ENCODE measurements at places on chromosomes 6 and 20.

DNA sequence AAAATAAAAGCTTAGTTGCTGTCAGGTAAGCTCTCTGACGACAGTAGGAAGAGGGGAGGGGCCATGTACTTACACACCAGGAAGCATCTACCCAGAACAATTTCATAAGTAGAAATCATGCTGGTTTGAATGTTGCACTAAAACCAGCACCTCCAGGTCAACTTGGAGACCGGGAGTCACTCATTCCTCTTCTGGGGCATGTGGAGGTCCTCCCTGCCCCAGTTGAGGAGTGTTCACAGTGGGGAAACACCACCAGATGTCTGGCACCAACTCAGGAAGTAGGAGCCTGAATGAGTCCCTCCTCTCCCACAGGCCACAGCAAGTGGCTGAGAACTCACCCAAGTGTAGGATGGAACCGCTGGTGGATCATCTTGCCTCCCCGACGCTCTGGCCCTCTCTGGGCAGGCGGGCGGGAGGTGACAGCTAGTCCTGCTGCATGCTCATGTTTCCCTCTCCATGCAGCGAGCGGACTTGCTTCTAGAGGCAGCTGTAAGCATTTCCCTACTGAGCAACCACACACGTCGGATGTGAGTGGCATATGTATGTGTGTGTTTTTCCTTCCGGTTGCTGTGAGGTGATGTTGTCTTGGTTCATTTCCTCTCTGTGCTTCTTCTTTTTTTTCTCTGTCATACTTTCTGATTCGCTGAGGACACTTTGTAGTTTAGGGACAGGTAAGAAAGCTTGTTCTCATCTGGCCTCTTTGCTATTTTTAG, 149.5 kb upstream of the NEDD9 start:
- DNase-seq: peak; percentile 57

GRCh38 chr6:37788259-37788658, 31.3 kb upstream of the ZFAND3 start:
- no peak for DNase-seq

DNA sequence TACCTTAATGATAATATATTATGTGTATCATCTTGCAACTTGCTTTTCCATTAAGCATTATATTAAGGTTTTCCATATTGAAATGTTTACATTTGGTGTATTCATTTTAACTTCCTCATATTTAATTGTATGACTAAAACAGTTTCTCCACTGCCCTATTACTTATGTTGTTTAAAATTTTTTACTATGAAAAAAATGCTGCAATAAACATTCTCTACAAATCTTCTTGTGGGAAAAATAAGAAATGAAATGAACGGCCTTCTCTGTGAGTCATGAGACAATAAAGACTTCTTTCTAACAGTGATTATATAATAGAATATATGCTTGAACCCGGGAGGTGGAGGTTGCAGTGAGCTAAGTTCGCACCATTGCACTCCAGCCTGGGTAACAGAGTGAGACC, 25.5 kb downstream of the FASTKD5 start:
- no peak for DNase-seq

DNA sequence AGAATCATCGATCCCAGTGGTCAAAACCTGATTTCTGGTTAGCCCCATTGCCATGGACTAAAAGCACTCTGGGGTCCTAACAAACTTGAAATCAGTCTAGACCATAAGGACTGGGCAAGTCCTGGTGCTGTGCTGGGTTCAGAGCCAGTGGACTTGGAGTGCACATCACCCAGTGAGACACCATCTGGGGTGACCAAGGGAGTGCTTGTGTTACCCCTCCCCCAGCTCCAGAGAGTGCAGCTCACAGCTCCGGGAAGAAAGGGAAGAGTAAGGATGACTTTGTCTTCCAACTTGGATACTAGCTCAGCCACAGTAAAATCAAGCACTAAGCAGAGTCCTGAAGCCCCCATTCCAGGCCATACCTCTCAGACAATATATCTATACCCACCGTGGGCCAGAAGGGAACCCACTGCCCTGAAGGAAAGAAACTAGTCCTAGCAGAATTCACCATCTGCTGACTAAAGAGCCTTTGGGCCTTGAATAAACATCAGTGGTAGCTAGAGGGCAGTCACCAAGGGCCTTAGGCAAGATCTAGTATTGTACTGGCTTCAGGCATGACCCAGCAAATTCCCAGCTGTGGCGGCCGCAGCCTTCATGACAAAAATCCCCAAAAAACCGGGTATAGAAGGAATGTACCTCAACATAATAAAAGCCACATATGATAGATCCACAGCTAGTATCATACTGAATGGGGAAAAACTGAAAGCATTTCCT, 153.5 kb upstream of the OGFRL1 start:
- no peak for DNase-seq

- no peak for DNase-seq
Measured at GRCh38 chr20:19907326-19908056, 109.7 kb upstream of the NAA20 start.

DNA sequence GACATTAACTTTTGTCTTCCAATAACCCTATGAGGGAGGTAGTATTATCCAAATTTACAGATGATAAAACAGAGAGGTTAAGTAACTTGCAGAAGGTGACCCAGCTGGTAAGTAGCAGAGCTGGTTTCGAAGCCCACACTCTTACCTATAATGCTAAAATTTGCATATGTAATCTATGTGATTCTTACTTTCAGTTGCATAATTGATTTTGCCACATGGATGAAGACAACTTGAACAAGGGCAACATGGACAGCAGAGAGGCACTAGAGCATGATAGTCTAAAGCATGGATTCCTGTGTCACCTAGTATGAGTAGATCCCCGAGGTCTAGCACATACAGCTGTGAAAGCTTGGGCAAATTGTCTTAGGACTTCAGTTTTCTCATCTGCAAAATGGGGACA, 117.6 kb upstream of the DTNBP1 start:
- no peak for DNase-seq

GRCh38 chr6:128167552-128167951, 266.7 kb upstream of the THEMIS start:
- no peak for DNase-seq

DNA sequence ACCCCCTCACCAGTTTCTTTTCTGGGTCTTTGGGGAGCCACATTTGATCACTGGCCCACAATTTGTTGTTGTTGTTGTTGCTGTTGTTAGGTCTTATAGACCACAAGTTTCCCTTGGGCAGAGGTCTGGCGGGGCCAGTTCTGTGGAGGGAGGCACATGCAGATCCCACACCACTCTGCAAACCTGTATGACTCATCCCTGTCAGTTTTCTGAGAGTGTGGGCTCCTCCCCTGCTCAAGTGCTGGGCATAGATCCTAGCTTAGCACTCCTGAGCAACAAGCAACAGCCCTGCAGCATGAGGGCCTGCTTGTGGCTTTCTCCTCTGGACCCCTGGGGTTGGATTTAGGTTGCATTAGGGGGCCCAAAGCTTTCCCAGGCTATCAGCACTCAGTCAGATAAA, 411.1 kb upstream of the HTR1E start:
- DNase-seq: no peak

- no peak for DNase-seq
Measured at GRCh38 chr20:23970049-23970448, 18.5 kb downstream of the GGTLC1 start.

- no peak for DNase-seq
Measured at GRCh38 chr6:144195671-144196270, 45.5 kb downstream of the STX11 start.

DNA sequence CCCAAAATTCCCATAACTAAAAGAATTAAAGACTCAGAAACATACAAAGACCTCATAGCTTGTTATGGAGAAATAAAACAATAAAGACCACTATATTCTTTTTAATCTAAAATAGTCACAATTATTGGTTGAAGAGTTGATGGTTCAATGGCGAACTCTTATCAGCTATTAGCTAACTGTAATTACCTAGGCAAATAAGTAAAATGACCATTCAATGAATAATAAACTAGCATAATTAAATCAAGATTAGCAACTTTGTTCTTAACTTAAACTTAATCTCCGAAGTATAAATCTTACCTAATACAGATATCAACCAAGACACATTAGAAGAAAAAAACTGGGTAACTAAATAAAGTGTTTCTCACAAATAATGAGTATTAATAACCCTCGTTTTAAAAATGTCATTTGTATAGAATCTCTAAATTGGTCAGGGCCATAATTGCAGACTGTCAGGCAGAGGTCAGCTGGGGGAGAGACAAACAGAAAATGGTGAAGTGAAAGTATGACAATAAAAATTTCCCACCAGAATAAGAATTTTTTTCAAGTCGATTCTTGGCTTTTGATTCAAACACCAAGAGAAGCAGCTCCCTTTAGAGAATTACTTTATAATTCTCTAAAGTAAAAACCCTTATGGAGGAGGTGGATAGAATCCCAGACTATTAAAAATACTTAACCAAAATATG, 1.7 kb downstream of the FKBP5 start:
- no peak for DNase-seq

- DNase-seq: no peak
Measured at GRCh38 chr20:3085571-3086072, 1.1 kb upstream of the AVP start.

DNA sequence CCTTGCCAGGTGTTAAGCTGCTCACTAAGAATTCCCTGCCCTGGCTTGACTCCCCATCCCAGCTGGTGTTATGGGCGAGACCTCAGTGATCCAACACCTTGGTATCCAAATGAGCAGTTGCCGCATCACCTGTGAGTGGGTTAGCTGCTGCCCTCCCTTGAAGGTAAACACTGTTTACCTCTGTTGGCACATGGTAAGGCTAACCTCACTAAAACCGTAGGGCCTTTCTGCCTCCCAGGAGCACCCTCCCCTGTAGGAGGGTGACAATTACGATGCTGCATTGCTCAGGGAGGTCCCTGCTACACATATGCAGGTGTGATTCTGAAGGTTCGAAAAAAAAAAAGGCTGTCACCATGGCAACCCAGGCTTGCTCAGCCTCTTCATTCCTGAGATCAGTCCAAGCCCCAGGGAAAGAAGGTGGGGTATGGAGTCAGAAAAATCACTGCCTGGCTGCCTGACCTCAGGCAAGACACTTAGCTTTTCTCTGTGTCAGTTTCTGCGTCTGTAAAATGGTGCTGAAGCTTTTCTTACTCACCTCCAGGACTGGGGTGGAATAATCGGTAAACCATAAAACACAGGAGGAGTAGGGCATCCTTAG, 19.5 kb downstream of the PNPLA1 start:
- DNase-seq: no peak

DNA sequence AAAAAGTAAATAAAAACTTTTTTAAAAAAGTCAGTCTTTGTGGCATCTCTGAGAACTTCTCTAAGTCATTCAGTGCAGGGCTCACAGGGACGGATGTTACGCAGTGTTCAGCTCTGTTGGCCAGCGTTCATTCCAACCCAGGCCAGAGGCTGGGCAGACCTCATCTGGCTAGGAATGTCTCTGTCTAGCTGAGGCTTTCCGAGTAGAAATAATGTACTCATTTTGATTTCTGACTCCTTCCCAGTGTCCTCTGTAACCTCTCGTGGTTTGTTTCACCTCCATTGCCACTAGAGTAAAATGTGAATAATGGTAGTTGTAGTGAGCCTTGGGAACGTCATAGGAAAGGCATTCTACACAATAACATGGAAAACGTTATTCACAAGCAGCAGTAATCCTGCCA, 135.1 kb downstream of the TMEM242 start:
- no peak for DNase-seq

DNA sequence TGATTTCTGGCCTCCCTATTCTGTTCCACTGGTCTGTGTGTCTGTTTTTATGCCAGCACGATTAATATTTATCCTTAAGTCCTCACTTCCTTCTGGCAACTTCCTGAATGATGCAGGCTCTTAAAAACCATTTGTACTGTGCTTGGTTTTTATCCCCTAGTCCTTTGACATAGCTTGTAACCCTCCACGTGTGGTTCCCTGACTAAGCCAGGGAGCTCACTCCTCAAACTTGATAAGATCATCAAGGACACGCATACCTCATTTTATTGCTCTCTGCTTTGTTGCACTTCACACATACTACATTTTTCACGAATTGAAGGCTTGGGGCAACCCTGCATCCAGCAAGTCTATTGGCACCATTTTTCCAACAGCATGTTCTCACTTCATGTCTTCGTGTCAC, 166.4 kb upstream of the UST start:
- no peak for DNase-seq

DNA sequence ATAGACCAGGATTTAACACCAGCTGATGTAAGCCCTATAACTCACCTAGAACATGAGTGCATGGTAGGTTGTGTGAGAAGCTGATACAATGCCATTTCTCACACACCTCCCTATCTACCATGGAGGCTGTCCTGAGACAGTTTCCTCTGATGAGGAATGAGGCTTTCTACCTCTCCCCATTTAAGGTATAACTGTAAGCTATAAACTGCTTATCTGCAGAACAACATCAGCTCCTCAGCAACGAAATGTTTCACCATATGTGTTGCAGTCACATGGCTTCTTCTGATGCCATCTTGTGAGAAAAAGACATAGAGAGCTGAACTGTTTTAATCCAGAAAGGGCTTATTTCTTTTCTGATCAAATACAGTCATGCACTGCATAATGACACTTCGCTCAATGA, 20.7 kb downstream of the ZKSCAN3 start:
- DNase-seq: no peak

DNA sequence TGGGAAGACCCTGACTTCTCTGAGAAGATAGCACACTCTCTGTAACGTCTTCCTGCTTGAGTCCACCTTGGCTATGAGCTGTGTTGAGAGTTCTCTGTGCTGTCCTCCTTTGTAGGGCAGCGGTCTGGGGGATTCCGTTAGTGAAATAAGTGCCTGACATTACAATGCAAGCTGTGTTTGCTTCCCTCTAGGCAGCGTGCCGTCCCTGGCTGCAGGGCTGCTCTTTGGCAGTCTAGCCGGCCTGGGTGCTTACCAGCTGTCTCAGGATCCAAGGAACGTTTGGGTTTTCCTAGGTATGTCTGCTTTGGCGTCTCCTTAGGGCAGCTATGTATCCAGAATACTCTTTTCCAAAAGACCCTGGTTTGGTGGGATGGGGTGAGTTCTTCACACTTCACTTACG, 2.8 kb downstream of the TMEM14C start:
- no peak for DNase-seq

GRCh38 chr6:43658161-43658560, 13.3 kb downstream of the RSPH9 start:
- DNase-seq: no peak

GRCh38 chr6:82396964-82397751, 33.5 kb downstream of the TPBG start:
- DNase-seq: no peak

- DNase-seq: no peak
Measured at GRCh38 chr6:106677282-106677681, 47.9 kb downstream of the QRSL1 start.

- no peak for DNase-seq
Measured at GRCh38 chr6:16466800-16467553, 228.6 kb downstream of the GMPR start.

GRCh38 chr6:151765444-151765886, 42.0 kb upstream of the ESR1 start:
- peak; percentile 19 for DNase-seq
